ENCODE measurements at places on chromosomes 11 and 22.

DNA sequence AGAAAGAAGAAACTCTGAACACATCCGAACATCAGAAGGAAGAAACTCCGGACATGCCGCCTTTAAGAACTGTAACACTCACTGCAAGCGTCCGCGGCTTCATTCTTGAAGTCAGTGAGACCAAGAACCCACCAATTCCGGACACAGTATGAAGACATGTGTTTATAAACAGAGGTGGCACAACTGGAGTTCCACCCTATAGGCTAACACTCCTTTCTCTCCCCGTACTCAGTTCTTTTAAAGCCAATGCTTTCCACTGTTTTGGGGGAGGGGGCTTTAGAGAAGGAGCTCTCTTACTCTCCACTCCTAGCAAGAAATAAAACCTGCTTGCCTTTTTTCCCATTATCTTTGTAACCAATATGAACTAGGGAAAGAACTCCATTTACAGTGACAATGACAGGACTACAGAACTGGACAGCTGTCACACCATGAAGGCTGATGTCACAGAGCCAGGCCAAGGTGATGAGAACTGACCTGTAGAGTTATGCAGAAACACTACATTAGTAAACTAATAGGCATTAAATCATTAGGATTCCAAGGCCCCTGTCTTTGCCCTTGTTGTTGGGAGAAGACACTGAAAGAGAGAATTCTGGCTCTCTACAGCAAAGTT is 733 bp downstream of the TRIM5 start:
- DNase-seq, result no peak

DNA sequence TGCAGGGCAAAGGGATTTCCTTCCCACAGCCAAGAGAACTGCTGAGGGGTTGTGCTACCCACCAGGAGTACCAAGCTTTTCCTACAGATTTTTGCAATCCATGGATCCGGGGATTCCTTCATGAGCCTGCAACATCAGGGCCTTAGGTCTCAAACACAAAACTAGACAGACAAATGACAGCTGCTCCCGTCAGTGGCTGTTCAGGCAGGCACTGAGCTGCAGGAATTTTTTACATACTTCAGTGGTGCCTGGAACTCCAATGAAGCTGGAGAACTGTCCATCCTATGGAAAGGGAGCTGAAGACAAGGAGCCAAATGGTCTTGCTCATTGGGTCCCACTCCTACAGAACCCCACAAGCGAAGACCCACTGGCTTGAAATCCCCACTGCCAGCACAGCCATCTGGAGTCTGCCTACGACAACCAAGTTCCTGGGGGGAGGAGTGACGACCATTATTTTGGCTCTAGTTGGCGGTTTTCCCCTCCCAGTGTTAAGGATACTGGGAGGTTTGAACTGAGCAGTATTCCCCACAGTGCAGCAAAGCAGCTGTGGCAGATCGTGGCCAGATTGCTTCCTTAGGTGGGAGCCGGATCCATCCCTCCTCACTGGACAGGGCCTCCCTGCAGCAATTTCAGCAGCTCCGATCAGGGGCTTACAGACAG is 157.7 kb upstream of the TMEM45B start:
- no peak for DNase-seq

- DNase-seq, result no peak
These were observed 1.8 kb downstream of the TTC17 start for GRCh38 chr11:43360361-43361032.

DNA sequence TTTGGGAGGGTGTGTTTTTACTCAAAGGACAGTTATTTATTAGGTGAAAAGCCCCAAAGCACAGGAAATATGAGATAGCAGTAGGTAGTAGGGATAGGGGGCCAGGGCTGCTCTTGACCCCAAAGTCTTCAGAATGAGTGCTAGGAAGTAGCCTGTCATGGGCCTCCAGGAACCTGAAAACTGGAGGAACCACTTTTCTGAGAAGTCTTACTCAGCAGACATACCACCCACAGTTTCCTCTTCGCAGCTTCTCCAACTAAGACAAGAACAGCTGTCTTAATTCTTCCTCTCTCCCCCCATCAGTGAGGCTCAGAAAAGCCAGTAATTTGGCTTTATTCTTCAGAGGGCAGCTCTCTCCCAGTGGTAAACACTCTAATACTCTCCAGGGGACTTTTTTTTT is 84.0 kb upstream of the CTSC start:
- no peak for DNase-seq

GRCh38 chr22:50255099-50255498 is 4.0 kb upstream of the HDAC10 start:
- DNase-seq, result no peak

DNA sequence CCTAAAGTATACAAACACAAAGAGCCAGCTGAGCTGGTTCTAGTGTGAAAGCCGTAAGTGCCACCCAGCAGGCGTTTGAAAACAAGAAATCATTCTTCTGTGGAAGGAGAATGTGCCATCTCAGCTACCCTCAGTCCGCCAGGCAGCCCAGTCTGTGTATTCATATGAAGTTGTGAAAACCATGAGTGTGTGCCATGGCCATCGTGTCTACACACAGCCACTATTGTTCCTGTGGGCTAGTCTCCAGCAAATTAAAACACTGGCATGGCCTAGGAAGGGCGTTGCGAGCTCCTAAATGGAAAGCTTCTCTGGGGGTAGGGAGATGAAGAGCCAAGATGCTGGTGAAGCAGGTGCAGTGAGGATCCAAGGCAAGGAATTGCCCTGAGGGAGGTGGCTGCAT is 51.5 kb upstream of the HORMAD2 start:
- DNase-seq, result no peak

- DNase-seq, result no peak
These were observed 85.0 kb downstream of the CD44 start for GRCh38 chr11:35223991-35224390.

GRCh38 chr11:86889001-86889341 is 66.2 kb downstream of the FZD4 start:
- no peak for DNase-seq

- DNase-seq, result peak; percentile 39
These were observed 536.6 kb downstream of the SOX6 start for GRCh38 chr11:15819679-15820286.

DNA sequence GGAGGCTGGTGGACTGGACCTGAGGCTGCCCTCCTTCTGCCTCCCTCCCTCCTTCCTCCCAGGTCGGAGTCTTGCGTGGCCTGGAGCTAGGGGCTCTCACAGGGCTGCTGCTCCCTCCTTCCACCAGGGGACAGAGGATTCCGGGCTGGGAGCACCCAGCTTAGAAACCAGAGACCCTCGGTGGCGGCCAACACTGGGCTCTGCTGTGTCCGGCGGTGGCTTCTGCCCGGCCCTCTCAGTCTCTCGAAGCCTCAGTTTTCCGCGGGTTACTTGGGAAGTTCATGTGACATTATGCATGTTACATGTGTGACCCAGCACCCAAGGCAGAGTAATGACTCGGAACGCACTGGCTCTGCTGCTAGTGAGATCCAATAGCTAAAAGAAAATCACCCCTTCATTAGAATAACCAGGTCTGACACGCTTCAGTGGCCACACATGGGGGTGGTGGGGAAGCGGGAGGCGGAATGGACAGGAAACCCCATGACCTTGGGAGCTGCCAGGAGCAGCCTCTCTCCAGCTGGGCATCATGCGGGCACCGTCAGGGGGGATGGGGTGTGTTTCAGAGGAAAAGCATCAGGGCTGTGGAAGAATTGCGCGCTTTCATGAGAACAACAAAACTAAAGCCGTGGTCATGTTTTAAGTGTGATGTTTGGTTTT is 5.9 kb upstream of the MRGPRG start:
- DNase-seq, result no peak

GRCh38 chr11:120501440-120501839 is 10.1 kb upstream of the GRIK4 start:
- DNase-seq, result no peak

DNA sequence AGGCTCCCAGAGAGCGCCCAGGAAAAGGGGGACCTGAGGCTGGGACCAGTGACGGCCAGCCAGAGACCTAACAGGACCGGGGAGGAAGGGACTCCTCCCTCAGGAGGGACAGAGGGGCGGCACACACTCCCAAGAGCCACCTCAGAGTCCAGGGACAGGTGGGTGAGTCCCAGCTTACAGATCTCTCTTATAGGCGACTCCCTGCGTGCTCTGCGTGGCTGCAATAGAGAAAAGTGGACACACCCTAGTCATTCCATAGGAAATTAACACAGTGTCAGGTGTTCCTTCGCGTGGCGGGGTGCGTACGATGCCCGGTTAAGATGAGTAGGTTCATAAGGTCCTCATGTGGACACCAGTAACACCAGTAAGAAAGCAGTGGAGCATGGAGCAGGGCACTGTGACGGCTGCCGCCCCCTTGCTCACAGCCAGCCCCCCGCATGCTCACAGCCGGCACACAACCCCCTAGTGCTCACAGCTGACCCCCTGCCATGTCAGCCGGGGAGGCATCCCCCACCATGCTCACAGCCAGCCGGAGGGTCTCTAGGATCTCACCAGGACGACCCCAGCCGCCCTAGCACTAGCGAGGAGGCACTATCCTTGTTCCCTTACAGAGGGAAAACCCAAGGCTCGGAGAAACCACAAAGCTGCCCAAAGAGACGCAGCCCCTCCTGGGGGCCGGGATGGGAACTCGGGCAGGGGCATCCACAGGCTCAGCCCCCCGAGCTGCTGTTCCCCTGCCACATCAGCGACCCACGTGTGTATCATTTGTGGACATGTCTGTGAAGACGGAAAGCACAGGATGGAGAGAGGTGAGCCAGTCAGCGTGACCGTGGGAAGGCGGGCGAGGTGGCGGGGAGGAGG is 426.8 kb downstream of the TBC1D22A start:
- DNase-seq, result no peak

GRCh38 chr11:70594031-70594430 is 195.7 kb downstream of the CTTN start:
- no peak for DNase-seq

GRCh38 chr11:79482800-79483199 is 42.0 kb upstream of the TENM4 start:
- no peak for DNase-seq

- DNase-seq, result no peak
These were observed 14.0 kb downstream of the GRAMD1B start for GRCh38 chr11:123443851-123444623.

DNA sequence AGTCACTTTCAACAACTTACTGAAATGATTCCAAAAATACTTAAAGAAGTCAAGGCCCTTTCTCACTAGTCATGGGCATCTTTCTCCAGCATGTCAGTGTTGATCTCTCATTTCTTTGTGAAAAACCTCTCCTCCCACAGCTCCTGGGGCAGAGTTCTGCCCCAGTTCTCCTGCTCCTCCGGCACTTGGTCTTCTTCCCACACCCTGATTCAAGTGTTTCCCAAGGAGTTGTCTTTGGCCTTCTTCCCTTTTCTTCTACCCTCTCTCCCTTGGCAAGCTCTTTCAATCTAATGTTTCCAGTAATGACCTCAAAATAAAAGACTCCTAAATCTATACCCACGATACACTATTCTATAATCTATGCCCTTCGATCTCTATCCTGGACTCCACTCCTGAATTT is 42.1 kb upstream of the CCDC34 start:
- DNase-seq, result no peak

GRCh38 chr11:120457996-120458395 is 53.6 kb upstream of the GRIK4 start:
- DNase-seq, result no peak

DNA sequence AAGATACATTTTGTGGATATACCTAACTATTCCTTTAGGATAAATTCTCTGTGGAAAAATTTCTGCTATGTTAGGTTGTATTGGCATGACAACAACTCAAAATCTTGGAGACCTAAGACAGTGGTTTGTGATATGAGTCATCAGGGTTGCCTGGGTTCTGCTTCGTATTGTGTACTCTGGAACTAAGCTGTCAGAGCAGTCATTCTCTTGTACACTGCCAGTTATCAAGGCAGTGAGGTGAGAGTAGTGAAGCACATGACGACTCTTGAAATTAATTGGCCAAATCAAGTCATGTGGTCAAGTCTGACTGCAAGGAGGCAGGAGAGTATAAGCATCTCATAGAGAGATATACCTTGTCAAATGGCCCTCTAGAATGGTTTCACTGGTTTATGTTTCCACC is 104.4 kb downstream of the FANCF start:
- DNase-seq, result peak; percentile 68

- no peak for DNase-seq
These were observed 42.6 kb downstream of the SLC22A12 start for GRCh38 chr11:64633555-64634159.

DNA sequence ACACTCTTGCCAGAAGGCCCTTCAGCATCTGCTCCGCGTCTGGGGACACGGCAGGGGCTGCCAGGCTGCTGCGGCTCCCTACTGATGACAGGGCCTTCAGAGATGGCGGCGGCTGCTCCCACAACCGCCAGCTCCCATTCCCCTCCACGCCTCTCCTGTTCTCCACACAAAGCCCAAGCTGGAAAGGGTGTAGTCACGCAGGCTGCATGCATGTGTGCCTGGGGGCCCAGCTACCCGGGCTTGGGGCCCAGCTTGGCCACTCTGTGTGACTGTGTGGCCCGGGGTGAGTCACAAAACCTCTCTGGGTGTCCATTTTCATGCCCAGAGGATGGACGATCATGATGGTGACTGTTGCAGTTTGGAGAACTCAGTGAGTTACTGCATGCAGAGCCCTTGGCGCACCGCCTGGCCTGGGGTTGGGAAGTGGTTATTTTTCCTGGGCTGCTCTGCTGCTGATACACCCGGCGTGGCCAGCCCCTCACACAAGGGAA is 31.7 kb upstream of the PARVB start:
- DNase-seq, result peak; percentile 68

GRCh38 chr11:36162006-36162882 is 127.0 kb downstream of the COMMD9 start:
- no peak for DNase-seq

DNA sequence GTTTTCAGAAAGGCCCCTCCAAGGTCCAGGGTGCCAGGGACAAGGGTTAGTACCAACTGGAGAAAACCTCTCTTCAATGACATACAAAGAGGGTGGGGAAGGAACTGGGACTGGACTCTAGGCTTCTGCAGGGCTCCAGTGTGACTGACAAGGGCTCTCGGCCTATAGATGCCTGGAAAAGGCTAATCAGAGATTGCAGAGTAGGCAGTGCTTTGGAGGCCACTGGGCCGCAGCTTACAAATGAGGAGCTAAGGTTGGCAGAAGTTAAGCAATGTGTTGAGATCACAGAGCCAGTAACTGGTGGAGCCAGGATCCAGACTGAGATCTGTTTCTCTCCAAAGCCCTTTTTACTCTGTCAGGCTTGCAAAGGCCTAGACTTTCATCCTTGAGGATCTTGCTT is 7.4 kb upstream of the DGKZ start:
- DNase-seq, result no peak

GRCh38 chr22:38223289-38223960 is 21.6 kb downstream of the MAFF start:
- DNase-seq, result no peak

GRCh38 chr22:33090836-33091235 is 32.7 kb upstream of the SYN3 start:
- no peak for DNase-seq

- DNase-seq, result no peak
These were observed 750 bp downstream of the XRCC6 start for GRCh38 chr22:41621911-41622179.

DNA sequence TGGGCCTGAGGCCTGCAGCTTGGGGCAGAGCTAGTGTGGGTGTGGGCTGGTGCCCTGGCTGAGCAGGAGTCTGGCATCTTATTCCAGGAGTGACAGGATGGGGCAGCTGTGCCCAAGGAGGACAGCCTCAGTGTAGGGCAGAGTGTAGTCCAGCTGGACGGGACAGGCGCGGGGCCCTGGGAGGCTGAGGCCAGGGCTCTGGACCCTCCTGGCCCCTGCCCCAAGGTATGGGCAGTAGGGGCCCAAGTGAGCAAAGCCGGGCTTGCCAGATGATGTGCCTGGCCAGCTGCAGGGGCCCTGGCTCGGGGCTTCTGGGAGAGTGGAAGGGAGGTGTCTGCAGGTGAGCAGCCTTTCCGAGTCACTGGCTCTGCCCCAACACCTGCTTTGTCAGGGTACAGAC is 1190.9 kb downstream of the BRD1 start:
- DNase-seq, result no peak

Measured in astrocyte of the spinal cord (primary cell).